ENCODE measurements at places on chromosomes 5 and 9.

DNA sequence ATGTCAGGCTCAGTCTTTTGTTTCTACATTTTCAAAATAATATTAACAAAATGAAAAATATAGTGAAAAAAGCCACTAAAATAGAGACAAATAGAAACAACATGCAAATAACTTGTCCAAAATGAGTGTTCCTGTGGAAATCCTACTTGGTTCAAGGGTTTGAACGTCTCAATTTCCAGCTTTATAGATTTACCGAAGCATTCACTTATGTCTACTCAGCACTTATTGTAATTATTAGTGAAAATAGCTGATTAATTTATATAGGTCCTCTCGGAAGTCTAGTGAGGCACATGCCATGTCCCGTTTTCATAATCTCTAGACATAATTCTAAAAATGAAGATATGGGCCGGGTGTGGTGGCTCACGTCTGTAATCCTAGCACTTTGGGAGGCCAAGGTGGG is 99.9 kb upstream of the NFIB start:
- no peak for DNase-seq

DNA sequence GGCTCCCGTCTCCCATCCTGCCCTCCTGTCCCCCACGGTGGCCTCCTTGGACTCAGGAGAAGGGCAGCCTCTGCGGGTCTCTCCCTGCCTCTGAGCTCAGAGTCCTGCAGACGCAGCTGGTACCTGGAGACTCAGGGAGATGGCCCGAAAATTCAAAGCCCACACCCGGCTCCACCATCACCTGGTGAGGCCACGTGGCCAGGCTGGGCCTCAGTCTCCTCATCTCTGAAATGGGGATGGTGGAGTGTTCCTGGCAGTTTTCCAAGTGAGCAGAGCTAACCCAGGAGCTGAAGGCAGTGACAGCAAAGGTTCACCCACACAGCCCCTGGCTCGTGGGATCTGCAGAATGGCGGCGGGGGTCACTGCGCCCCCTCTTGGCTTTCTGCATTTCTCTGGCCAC is 62.1 kb upstream of the RXRA start:
- no peak for DNase-seq

GRCh38 chr5:173053041-173053440 is 3.1 kb upstream of the CREBRF start:
- DNase-seq: no peak

GRCh38 chr9:690517-691111 is 150.9 kb upstream of the DMRT1 start:
- DNase-seq: no peak

DNA sequence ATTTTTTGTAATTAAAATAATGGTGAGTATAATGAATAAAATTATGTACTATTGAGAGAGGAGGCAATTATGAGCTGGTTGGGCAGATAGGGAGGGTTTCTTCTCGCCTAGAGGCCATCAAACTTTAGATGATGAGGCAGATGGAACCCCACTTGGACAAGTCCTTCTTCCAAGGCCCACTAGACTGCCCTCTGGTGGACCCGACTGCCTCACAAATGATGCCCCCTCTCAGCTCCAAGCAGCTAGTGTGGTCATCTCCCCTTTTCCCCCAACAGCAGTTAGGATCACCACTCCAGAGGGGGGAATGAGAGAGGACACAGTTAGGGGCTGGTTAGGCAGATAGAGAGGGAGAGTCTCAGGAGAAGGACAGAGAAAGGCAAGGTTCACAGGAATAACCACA is 348.0 kb upstream of the CDH18 start:
- no peak for DNase-seq

GRCh38 chr9:38041564-38042243 is 27.3 kb downstream of the SHB start:
- DNase-seq: no peak

DNA sequence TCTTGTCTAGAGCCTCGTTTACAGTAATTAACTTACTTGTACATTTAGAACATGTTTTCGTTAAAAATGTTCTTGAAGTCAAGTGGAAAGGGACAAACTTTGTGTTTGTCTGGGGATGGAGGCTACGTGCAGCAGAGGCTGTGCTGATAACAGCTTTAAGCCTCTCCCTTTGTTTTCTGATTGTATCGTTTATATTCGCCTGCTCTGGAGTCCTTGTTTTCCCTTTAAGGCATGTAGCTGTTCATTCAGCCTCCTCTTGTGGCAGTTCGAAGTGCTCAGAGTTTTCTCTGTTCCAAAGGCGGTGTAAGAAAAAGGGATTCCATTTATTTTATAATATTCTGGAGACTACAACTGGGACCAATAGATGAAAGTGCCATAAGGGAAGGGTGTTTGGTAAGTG is 1.9 kb downstream of the SLC36A1 start:
- DNase-seq: no peak

DNA sequence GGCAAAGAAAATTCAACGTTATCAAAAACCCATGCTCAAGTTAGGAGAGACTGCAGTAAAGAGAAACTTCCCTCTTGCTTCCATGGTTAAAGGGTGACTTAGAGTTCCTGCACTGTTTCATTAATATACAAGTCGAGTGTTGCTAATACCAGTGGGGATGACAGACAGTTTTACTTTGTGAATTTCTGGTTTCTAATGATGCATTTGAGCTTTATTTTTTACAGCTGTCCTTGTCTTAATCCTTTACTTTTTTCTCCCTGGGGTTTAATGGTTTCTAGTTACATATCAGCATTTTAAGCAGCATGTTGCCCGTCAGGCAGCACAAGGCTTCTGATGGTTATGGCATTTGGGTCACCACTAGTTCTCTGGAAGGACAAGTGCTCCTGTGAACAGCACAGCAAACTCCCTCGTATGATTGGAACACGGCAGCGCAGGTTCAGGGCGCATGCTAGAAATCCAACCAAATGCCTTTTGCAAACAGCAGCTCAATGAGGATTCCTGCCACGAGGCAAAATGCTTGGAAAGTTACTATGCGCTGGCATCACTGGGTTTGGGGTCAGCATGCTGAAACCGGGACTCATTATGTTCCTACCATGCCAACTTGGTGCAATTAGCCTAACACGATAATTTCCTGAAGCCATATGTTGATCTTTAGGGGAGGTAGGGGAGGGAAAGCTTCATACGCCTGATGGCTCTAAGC is 463.8 kb downstream of the BNC2 start:
- no peak for DNase-seq

DNA sequence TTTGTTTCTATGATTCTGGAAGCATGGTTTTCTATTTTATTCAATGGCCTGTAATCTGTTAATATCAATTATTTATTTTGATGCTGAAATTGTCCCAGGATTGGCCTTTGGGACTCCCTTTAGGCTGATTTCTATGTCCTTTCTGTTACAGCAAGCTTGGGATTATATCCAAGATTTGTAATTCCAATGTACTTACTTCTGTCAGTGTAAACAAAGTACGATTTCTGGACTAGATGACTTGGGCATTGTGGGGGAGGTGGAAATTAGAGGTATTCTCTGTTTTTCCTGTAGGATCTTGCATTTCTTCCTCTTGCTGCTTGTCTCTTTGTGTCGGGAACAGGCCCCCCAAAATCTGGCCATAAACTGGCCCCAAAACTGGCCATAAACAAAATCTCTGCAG is 3.7 kb downstream of the PCDHGA12 start:
- DNase-seq: no peak

DNA sequence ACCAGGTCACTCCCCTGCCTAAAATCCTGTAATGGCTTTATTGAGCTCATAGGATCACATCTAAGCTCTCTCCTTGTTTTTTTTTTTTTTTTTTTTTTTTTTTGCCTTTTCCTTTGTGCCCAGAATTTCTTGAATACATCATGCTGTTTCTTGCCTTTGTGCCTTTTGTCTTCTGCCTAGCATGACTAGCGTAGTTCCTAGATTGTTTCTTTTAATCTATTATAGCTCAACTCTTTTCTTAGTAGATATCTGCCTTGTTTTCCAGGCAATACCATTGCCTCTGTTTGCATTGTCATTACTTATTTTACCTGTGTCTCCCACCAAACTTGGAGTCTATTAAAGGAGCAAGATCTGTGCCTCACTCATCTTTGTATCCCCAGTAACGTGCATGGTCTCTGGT is 106.1 kb upstream of the C9orf72 start:
- no peak for DNase-seq

DNA sequence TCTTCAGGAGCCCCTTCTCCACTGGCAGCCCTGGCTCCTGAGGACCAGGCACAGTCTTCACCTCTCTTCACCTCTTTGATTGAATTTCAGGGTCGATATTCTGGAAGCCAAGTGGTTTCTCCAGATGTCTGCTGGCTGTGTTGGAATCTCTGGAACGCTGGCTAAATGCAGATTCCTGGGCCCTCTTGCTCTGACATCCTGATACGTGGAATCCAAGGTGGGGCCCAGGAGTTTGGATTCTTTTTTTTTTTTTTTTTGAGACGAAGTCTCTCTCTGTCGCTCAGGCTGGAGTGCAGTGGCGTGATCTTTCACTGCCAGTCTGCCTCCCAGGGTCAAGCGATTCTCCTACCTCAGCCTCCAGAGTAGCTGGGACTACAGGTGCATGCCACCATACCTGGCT is 26.8 kb upstream of the IER5L start:
- no peak for DNase-seq

- DNase-seq: no peak
Observed at GRCh38 chr5:10503997-10504793, 59.7 kb upstream of the ANKRD33B start.

GRCh38 chr5:96634881-96635280 is 27.3 kb upstream of the CAST start:
- no peak for DNase-seq

- DNase-seq: no peak
Observed at GRCh38 chr5:144405991-144406390, 235.3 kb downstream of the KCTD16 start.

DNA sequence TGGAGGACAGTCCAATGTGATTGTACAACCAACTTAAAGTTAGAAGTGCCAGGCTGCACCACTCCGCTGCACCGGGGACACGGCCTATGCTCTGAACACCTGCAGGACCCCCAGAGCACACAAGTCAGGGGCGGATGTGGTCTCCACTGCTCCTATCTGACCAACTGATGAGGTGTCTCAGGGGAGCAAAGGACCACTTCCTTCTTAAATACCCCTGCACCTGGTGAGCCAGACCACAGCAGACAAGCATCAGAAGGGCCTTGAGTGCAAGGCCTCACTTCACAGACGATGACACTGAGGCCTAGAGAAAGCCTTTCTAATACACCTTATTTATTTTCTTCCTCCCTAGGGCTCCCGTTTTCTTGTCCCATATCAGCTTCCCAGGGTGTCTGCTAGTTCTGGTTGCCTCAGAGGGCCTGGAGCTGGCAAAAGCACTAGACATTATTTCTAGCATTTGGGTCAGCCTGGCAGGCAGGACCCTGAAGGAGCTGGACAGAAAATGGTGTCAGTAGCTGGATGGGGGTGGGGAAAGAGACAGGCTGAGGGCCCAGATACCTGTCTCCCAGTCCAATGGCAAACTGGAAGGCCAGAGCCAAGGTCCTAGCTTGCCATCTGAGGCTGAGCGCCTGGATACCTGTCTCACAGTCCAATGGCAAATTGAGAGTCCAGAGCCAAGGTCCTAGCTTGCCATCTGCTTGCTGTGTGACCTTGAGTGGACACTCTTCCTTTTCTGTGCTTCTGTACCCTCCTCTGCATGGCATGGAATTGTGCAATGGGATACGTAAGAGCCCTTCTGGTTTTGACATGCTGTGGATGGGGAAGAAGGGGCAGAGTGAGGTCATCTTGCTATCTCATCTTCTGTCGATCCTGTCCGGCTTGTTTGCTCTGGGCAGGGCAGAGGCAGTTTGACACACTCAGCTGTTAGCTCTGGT is 9.0 kb downstream of the CCDC69 start:
- DNase-seq: peak; percentile 95

DNA sequence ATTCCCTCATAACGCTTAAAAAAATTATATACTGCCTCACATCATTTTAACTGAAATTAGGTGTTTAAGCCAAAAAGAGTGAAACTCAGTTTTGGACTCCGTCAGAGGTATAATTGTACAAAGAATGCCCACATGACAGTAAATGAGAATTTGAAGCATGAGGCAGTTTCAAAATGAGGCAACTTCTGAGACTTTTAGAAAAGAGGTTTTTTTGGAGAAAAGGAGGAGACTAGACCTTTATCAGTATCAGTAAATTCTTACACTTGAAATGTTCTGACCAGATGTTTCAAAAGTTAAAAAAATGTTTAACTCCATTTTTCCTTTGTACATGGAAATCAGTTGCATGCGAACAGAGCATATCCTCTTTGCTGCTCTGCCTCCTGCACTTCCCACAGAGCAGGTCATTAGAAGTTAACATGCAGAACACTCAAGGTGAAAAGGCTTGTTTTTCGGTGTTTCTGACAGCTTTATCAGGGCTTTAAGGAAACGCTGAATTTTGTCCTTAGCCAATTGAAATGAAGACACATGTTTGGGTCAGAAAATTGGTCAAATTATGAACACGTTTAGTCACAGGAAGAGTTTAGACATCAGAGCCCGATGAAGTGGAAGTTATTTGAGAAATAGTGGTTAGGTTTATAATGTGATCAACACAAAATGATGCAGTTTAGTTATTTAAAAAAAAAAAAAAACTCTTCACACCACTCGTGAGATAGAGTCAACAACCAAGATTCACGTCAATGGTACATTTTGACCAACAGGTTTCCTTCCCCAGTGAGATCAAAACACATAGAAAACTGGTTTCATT is 59.5 kb downstream of the PIK3R1 start:
- DNase-seq: peak; percentile 38

DNA sequence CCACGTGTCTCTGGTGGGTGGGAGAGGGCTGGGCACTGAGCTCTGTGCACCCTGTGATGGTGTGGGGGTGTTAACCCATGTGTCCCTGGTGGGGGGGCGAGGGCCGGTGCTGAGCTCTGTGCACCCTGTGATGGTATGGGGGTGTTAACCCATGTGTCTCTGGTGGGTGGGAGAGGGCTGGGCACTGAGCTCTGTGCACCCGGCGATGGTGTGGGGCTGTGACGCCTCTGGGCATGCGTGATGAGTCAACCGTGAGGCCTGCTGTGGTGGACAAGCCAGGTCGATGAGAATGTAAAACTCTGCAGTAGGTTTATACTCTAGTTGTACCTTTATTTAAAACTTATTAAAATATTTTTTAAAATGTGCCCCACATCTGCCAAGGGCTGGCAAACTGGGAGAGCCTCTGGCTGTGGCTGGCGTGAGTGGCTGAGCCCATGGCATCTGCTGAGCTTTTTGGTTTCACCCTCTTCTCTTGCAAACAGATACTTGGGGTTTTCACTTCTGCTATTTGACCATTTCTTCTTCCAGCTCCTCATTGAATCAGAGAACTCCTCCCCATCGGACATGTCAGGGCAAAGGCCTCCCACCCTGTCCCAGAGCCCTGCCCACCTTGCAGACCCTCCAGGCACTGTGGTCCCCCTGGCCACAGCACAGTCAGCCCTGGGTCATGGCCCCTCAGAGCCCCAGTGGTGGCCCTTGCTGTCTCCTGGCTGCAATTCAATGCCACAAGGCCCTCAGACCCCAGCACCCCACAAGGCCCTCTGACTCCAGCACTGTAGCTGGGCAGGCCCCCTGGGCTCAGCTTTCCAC is 18.5 kb upstream of the EXOC3 start:
- peak; percentile 71 for DNase-seq

- DNase-seq: no peak
Observed at GRCh38 chr5:132396589-132397031, 27.1 kb downstream of the SLC22A5 start.

GRCh38 chr9:77402286-77402685 is 225.0 kb downstream of the VPS13A start:
- DNase-seq: no peak

GRCh38 chr5:64766941-64767340 is 1.6 kb downstream of the SREK1IP1 start:
- DNase-seq: no peak

Data from GM12864 (cell line).